Activated CD8-positive, alpha-beta memory T cell treated with anti-CD3 and anti-CD28 coated beads for 4 hours (primary cell): ENCODE measurements at places on chromosomes 11 and 22.

GRCh38 chr22:22838148-22838786 lies 49.3 kb upstream of the IGLL5 start:
- DNase-seq: no peak

DNA sequence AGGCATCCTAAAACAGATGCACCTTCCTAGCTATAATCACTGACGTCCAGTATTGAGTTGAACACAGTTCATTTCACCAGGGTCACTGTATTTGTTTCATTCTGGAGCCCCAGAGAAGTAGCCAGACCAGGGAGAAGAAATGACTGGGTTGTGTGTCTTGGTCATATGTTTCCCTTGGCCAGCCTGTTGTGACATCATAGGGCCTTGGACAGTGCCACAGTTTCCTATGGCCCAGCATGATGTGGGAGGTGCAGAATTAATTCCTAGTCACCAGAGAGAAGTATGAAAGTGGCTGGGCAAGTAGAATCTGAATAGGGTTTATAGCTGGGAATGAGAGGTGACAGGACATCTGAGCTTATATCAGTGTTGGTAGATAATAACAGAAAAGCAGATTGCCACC lies 84.0 kb upstream of the ZBED5 start:
- no peak for DNase-seq

DNA sequence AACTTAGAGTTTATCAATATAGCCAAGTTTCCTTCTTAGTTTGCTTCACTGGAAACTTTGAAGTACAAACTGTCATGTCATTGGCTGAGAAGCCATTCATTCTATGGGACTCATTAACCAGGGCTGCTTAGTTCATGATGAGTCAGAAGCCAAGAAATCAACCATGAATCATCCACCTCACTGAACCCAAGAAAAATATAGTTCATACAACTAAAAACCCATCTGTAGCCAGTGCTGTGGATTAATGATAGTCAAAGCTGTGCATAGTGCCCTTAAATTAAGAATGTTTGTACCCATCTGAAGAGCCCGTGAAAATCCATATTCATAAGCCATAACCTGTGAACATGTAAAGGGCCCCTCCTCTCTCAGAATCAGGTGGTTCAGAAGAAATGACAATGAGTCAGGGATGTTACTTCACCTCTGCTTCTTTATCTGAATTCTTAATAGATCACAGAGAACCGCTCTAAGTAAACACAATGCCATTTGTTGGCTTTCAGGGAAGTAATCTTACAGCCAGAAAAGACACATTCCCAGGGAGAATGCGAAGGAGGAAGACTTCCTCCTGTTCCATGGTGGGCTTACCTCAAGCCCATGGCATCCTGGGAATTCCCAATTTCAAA lies 25.4 kb downstream of the MMP20 start:
- no peak for DNase-seq

DNA sequence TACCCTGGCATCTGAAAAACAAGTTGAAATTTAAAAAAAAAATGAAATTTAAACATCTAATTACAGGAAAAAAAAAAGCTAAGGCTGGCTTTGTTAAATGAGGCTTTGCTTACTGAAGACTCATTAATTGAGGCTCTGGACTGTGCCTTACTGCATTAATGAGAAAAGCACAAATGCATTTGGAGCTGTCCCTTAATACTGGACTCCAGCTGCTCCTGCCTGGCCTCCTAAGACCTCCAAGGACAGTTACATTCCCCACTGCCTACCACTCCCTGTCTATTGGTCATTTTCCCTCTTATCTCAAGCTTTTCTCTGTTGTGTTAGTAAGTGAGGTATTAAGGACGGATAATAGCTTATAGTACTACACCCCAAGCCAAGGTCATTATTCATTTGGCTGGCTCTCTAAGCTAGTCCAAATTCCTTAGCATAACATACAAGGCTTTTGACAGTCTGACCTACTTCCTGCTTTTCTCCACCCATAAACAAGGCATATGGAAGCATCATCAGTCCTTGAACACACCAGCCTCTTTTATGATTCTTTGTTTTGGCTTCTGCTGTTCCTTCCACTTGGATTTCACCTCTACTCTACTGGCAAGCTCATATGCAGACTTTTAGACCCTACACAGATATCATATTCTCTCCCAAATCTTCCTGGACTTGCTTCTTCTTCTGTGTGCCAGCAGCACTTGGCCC lies 62.5 kb downstream of the USP35 start:
- DNase-seq: no peak

- no peak for DNase-seq
Measured at GRCh38 chr11:86922225-86922624, 33.0 kb downstream of the FZD4 start.

GRCh38 chr22:33652615-33653014 lies 267.7 kb downstream of the LARGE1 start:
- no peak for DNase-seq

DNA sequence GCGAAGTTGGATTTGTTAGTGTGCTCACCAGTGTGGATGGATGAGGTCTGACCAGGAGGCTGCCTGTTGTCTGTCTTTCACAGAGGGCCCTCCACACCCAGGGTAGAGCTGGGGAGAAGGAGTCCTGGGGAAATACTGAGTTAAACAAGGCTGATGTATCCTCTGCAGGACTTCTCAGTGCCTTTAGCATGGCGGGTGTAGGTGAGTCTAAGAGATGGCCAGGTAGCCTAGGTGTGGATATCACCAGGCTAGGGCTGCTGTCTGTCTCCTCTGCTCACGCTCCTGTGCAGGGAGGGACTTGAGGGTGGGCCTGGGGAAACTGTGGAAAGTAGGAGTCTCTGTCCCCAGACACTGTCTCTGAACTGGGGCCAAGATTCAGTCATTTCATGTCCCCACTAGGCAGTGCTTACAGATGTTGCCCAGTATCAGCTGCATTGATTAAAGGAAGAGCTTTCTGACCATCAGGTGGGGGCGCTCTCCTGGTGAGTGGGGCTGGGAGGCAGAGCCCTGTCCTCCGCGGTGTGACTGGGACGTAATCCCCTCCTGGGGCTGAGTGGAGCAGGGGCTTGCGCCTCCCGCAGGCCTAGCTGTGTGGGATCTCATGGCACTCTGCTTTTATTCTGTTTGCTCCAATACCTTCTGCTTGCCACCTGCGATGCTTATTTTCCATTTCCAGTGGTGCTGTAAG lies 35.5 kb upstream of the CCDC188 start:
- no peak for DNase-seq

GRCh38 chr11:9633679-9634078 lies 30.2 kb upstream of the SWAP70 start:
- DNase-seq: no peak

DNA sequence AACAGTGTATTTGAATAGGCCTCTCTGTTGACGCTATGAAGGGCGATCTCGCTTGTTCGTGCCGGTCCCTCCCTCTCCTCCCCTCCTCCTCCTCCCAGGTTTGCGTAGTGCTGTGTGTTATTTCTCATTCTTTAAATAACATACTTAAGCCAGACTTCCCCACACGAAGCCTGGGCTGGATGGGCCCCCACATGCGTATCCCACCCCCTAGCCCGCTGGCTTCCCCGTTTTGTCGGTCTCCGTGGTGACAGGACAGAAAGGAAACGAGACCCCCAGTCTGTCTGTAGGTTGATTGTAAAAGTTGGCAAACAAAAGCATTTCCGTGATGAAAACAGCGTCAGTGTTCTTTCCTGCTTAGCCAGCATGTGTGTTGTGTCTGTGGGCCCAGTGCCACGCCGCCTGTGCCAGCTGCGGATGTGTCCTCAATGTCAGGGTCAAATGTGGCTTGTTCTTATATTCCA lies 27.3 kb downstream of the FAM118A start:
- DNase-seq: no peak

GRCh38 chr22:20033045-20033706 lies 12.3 kb downstream of the TANGO2 start:
- no peak for DNase-seq

DNA sequence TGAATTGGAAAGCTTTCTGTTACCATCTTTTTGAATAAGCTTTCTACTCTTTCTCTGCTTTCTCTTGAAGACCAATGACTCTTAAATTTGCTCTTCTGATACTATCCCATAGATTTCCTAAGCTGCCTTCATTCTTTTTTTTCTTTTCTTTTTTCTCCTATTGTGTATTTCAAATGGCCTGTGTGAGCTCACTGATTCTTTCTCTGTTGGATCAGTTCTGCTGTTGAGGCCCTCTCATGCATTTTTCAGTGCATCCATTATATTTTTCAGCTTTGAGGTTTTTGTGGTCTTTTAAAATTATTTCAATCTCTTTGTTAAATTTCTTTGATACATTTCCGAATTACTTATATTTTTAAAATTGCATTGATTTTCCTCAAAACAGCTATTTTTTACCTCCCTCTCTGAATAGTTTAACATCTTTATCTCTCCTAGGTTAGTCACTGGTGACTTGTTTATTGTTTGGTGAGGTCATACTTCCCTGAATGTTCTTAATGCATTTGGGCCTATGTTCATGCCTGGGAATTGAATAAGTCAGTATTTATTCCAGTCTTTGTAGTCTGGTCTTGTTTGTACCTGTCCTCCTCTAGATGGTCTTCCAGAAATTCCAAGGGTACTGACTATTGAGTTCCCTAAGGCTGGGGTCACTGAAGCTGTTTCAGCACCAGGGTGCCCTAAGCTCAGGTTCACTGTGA lies 110.6 kb upstream of the SERPIND1 start:
- no peak for DNase-seq

DNA sequence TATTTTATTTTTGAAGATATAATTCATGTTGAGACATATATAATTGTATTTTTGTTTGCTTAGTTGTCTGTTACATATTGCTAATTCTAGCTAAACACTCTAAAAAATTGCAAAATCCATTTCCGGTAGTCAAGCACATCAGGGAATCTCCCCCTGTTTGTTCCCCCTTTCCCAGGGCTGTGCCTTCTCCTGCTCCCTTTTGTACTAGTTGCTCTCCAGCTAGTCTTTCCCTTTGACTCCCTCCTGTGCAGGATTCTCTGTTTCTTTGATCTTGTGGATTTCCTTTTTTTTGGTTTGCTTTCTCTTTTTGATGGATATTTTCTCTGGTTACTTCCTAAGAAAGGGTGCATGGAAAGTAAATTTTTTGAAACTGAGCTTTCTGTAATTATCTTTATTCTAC lies 188.1 kb upstream of the PLET1 start:
- no peak for DNase-seq

DNA sequence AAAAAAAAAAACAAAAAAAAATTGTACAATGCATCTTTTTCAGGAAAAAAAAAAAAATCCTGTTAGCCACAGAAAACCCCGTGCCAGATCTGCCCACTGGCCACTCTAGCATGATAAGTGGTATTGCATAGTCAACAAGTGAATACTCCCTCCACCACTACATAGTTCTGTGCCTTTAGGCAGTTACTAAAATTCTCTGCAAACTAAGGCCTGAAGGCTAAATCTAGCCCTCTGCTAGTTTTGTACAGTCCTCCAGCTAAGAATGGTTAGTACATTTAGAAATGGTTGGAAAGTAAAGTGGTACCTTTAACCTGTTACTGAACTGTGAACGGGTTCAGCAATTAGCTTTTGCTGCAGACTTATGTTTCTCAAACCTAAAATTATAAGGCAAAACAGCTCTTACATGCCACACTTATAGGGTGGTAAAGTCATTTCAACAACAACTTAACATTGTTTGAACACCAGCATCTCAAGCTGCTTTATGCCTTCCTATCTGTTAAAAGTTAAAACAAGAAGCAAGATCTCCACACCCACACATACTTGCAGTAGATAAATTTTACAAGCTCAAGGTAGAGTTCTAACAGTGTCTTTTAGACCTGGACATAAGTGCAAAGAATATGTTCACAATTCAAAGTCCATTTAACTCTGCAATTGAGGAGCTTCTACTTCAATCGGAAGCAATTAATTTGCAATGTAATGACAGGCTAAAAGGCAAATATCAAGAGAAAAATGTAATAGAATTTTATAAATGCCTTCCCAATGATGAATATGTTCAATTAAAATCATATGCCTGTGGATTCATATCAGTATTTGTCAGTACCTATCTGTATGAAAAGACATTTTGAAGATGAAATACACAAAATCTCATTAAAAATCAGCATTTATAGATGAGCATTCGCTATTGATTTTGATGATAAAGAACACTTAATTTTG lies 7.3 kb downstream of the C11orf71 start:
- no peak for DNase-seq

DNA sequence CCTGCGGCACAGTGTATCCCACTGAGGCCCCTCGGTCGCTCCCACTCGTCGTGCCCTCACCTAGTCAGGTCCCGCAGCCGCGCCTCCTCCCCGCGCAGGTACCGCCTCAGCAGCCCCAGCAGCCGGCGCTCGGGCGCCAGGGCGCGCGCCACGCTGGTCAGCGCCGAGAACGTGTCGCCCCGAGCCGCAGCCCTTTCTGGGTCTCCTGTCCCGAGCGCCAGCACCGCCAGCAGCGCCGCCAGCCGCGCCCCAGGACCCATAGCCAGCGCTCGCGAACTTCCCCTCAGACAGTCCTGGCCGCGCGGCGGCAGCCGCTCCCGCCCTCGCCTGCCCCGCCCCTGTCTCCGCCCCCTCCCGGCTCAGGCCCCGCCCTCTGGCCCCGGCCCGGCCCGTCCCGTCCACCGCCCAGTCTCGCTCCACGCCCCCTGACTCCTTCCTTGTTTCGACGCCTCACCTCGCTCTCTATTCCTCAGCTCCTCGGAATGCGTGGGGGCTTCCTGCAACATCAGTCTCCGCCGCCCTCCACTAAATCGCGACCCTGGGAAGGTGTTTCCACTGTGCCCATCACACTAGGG lies at the start of gene P4HA3:
Gene P4HA3, minus strand, starts transcription at position 289 of the 575 bp plus-strand sequence. Its CDS starts 29 bp downstream, at position 260.
- no peak for DNase-seq
